ENCODE measurements at places on chromosomes 13 and 19. TPM values are rescaled to one million over a fixed set of nuclear protein-coding genes. Genes with fewer than 3 reads are reported as not detected.

RYR1 gene
- 6.5 TPM for total RNA-seq

PCDH17 gene
- total RNA-seq = 65.4 TPM

GZMM gene
- total RNA-seq = 2.9 TPM

ZIC2 gene
- not detected for total RNA-seq

- H3K36me3 ChIP-seq = peaks cover 84% of the 10 kb centered on the region
- H3K27ac ChIP-seq = no peak overlapping the region
- no peak overlapping the region for H3K4me3 ChIP-seq
- H3K27me3 ChIP-seq = no peaks in the 10 kb centered on the region
- H3K4me1 ChIP-seq = no peaks in the 10 kb centered on the region
Observed at GRCh38 chr13:98461486-98462240, 115.2 kb downstream of the STK24 start.

GRCh38 chr13:99743094-99743493 lies 228.5 kb downstream of the ZIC5 start:
- no peaks in the 10 kb centered on the region for H3K36me3 ChIP-seq
- H3K27me3 ChIP-seq = no peaks in the 10 kb centered on the region
- no peak overlapping the region for H3K4me3 ChIP-seq
- H3K4me1 ChIP-seq = no peaks in the 10 kb centered on the region

- peak; percentile 90 for DNase-seq
- H3K27me3 ChIP-seq = no peaks in the 10 kb centered on the region
- H3K36me3 ChIP-seq = peaks cover 10% of the 10 kb centered on the region
- peak overlapping the region; percentile 91 for H3K27ac ChIP-seq
- peaks cover 24% of the 10 kb centered on the region for H3K4me1 ChIP-seq
- H3K4me3 ChIP-seq = peak overlapping the region; percentile 93
Observed at GRCh38 chr19:2478756-2479555, 3.0 kb downstream of the GADD45B start.

DNA sequence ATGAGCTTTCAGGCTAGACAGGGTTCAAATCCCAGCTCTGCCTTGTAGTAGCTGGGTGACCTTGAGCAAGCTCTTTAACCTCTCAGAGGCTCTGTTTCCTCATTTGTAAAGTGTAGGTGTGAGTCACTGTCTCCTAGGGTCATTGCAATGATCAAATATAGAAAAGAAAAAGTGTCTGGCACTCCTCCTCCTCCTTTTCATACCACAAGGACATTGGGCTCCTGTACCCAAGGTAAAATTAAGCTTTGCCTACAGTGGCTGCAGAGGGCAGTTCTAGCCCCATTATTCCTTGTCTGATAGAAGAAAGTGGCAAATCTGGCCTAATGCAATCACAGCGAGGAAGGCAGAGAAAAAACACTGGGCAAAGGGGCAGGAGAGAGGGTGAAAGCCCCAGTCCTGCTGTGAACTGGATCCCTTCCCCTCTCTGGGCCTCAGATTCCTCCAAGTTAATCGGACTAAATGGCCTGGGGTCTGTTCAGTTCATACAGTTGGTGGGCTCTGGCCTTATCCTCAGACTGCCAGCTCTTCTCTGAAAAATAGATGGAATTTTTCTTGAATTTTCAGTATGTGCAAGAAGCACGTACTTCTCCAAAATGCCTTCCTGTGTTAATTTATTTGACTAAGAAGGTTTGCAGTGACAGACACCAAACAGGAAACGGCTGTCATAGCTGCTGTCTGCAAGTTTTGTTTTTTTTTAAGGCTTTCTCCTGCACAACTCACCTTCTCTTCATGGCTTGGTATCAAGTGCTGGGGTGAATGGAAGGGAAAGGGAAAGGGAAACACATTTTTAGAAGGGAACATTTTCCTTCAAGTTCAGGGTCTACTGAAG lies 35.3 kb downstream of the RGCC start:
- no peaks in the 10 kb centered on the region for H3K27me3 ChIP-seq
- DNase-seq = no peak
- peak overlapping the region; percentile 69 for H3K27ac ChIP-seq
- H3K4me1 ChIP-seq = peaks cover 8% of the 10 kb centered on the region
- no peak overlapping the region for H3K4me3 ChIP-seq

DNA sequence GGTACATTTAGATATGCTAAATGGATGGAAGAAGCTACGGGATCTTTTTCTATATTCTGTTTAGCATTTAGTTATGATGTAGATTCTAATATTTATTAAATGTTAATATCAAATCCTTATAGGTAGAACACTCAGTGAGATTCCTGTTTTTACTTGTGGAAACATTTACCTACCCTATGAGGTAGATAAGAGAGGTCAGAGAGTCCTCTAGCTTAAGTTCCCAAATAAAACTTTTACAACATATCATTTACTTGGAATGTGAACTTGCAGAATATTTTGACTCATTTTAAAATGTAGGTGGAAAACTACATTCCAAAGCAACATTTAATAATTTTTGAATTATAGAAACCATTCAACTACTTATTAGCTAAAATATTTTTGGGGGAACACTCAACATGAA lies 63.7 kb downstream of the UBL3 start:
- H3K36me3 ChIP-seq = no peaks in the 10 kb centered on the region
- DNase-seq = no peak
- H3K4me1 ChIP-seq = no peaks in the 10 kb centered on the region
- H3K4me3 ChIP-seq = no peak overlapping the region

DNA sequence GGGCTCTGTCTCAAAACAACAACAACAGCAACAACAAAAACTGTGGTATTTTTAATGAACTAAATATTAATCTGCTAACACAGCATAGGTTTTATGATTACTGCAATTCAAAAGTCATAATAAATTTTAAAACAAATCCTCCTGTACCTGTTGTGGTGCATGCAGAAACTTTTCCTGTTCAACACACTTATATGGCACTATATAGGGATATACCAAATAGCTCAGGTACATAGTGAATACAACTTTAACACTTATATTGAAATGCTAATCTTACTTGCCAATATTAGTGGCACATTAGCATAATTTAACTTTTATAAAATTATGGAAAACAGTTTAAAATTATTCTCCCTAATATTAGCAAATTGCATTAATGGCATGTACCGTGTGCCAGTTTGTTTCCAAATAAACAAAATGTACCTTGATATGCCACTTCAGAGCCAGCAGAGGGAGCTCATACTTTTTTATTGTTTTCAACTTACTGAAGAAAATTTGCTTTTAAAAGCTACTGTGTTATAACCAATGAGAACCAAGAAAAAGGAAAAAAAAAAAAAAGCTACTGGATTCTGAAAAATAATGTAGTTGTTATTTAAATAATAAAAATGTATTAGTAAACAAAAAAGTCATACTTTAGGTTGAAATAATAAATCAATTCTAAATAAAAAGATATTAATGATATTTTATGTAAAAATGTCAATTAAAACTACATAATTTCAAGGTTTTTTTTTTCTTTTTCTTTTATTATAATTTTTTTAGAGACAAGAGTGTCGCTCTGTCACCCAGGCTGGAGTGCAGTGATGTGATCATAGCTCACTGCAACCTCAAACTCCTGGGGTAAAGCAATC lies 18.0 kb upstream of the RBM26 start:
- H3K27ac ChIP-seq = no peak overlapping the region
- no peaks in the 10 kb centered on the region for H3K27me3 ChIP-seq
- DNase-seq = no peak
- H3K4me3 ChIP-seq = no peak overlapping the region
- H3K4me1 ChIP-seq = no peaks in the 10 kb centered on the region

DNA sequence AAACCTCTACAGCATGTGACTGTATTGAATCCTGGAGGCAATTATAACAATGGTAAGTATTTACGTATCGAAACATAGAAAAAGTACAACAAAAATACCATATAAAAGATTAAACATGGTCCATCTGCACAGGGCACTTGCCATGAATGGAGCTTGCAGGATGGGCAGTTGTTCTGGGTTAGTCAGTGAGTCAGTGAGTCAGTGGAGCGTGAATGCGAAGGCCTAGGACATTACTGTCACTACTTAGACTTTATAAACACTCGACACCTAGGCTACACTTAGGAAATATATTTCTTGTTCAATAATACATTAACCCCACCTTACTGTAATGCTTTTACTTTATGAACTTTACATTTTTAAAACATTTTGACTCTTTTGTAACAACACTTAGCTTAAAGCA lies 35.6 kb upstream of the TMTC4 start:
- H3K36me3 ChIP-seq = no peaks in the 10 kb centered on the region
- H3K27ac ChIP-seq = no peak overlapping the region
- no peak overlapping the region for H3K4me3 ChIP-seq

DNA sequence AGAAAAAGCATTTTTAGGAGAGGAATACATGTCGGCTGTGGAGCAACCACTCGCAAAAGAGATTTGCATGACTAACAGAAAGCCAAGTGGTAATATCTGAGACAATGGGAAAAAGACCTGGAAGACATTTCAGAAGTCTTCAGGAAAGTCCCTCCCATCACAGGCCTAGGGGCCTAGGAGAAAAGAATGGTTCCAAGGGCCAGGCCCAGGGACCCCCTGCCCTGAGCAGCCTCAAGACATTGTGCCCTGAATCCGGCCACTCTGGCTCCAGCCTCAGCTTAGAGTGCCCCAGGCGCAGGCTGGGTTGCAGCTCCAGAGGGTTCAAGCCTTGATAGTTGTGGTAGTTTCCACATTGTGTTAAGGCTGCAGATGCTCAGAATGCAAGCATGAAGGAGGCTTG lies 9.4 kb downstream of the ZNF221 start:
- no peaks in the 10 kb centered on the region for H3K27me3 ChIP-seq
- H3K4me1 ChIP-seq = no peaks in the 10 kb centered on the region
- H3K4me3 ChIP-seq = no peak overlapping the region

- H3K27me3 ChIP-seq = no peaks in the 10 kb centered on the region
- H3K36me3 ChIP-seq = peaks cover 5% of the 10 kb centered on the region
- H3K4me3 ChIP-seq = peak overlapping the region; percentile 84
- peaks cover 8% of the 10 kb centered on the region for H3K4me1 ChIP-seq
- peak overlapping the region; percentile 77 for H3K27ac ChIP-seq
Observed at GRCh38 chr19:16496613-16496983, 404 bp downstream of the C19orf44 start.

GRCh38 chr13:104967836-104968630 lies 1567.4 kb downstream of the EFNB2 start:
- H3K27ac ChIP-seq = no peak overlapping the region
- H3K36me3 ChIP-seq = no peaks in the 10 kb centered on the region
- no peak for DNase-seq
- no peak overlapping the region for H3K4me3 ChIP-seq

DNA sequence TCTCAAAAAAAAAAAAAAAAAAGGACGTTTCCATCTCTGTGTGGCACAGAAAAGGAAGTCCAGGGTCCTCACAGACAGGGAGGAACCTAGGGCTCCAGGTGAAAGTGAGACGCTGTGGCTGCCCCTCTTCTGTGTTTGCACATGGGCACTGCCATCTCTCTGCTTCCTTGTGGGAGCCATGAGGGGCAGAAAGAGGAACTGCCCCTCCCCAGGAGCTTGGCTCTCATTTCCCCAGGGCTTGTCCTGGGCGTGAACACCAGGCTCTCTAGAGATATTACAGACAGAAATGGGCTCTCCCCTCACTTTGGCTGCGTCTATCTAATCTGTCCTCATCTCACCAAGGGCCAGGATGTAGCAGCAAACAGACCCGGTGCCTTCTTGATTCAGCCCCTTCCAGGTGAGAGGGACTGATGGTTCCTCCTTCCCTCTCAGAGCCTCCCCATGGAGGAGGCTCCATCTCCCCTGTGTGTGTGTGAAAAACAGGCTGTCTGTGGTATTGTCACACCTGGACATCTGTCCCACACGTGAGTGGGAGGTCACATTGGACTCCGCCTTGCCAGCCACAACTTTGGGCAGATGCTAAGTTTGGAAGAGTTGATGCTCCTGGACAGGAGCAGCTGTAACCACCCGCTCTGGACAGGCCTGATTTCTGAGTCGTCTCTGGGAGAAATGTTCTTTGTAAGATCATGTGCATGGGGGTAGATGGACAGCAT lies 840 bp upstream of the LILRA4 start:
- H3K27ac ChIP-seq = no peak overlapping the region
- no peaks in the 10 kb centered on the region for H3K36me3 ChIP-seq
- H3K27me3 ChIP-seq = peaks cover 3% of the 10 kb centered on the region
- peak; percentile 54 for DNase-seq
- no peak overlapping the region for H3K4me3 ChIP-seq
- H3K4me1 ChIP-seq = no peaks in the 10 kb centered on the region

DNA sequence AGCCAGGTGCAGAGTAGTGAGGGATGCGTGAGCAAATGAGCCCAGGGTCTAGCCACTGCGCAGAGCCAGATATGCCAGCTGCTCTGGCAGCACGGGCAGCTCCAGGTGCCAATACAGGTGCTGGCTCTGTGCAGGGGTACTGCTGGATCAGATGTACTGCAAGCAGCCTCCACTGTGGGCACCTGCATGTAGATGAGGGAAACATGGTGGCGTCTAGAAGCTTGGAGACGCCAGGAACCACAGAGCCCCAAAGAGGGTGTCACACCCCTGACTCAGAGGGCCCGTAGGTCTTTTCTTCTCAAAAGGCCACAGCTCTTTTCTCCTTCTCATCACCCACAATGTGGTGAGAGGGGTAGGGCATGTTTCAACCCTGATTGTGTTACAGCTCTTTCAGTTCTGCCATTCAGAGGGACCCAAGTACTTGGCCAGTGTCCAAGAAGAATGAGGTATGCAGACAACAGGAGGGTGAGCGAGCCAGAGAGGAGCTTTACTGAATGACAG lies 244.4 kb upstream of the SLITRK1 start:
- no peaks in the 10 kb centered on the region for H3K36me3 ChIP-seq
- no peak overlapping the region for H3K4me3 ChIP-seq
- no peaks in the 10 kb centered on the region for H3K27me3 ChIP-seq
- no peaks in the 10 kb centered on the region for H3K4me1 ChIP-seq
- no peak overlapping the region for H3K27ac ChIP-seq

GRCh38 chr13:86882835-86883234 lies 788.3 kb upstream of the SLITRK5 start:
- no peaks in the 10 kb centered on the region for H3K27me3 ChIP-seq
- DNase-seq = no peak
- H3K4me3 ChIP-seq = no peak overlapping the region

GRCh38 chr13:86864376-86864775 lies 806.8 kb upstream of the SLITRK5 start:
- DNase-seq = no peak
- no peak overlapping the region for H3K27ac ChIP-seq
- no peak overlapping the region for H3K4me3 ChIP-seq
- H3K36me3 ChIP-seq = no peaks in the 10 kb centered on the region
- no peaks in the 10 kb centered on the region for H3K4me1 ChIP-seq

DNA sequence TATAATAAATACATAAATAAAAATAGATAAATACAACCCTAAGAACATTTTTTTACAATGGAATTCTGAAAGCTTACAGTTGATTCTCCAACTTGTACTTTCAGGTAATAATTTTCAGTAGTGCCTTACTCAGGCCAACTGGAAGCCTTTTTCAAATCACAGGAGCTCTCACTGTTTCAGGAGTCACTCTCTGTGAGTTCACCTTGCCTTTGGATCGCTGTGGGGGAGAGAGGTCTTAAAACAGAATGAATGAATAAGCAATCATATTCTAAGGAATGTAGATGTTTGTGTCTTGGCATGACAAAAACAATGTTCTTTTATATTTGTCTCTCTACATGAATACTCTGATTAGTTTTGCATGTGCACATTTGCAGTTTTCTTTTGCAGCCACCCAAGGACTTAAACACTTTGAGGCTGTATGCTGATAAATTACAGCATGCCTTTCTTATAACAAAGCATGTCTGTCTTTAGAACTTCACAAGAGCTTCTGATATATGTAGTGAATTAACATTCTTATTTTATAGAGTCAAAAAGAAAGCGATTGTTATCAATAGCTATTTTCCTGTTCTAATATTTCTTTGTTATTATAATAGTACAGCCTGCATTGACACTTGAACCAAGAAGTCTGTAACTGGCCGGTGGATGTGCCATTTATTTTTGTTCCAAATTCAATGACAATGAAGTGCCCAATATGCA lies 1111.5 kb upstream of the ATXN8OS start:
- DNase-seq = no peak
- no peak overlapping the region for H3K27ac ChIP-seq
- H3K27me3 ChIP-seq = no peaks in the 10 kb centered on the region
- no peaks in the 10 kb centered on the region for H3K36me3 ChIP-seq

All from upper lobe of right lung (tissue), 1 donor.